ENCODE measurements at places on chromosomes 5 and 9.

GRCh38 chr9:93155716-93156474, 21.8 kb upstream of the NINJ1 start:
- DNase-seq, result no peak

DNA sequence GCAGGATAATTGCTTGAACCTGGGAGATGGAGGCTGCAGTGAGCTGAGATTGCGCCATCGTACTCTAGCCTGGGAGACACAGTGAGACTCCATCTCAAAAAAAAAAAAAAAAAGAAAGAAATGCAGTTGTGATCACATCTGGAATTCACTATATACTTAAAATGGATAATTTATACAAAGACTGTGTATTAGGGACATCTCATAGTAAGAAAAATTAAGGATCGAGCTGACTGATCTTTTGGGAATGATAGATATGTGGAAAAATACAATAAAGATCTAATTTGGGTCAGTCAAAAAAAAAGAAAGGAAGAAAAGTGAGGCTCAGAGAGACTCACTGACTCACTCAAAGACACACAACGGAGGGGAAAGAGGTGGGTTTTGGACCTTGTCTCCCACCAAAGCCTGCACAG, 73.2 kb upstream of the STXBP1 start:
- no peak for DNase-seq

- no peak for DNase-seq
Measured at GRCh38 chr9:137113385-137114159, 961 bp downstream of the DPP7 start.

DNA sequence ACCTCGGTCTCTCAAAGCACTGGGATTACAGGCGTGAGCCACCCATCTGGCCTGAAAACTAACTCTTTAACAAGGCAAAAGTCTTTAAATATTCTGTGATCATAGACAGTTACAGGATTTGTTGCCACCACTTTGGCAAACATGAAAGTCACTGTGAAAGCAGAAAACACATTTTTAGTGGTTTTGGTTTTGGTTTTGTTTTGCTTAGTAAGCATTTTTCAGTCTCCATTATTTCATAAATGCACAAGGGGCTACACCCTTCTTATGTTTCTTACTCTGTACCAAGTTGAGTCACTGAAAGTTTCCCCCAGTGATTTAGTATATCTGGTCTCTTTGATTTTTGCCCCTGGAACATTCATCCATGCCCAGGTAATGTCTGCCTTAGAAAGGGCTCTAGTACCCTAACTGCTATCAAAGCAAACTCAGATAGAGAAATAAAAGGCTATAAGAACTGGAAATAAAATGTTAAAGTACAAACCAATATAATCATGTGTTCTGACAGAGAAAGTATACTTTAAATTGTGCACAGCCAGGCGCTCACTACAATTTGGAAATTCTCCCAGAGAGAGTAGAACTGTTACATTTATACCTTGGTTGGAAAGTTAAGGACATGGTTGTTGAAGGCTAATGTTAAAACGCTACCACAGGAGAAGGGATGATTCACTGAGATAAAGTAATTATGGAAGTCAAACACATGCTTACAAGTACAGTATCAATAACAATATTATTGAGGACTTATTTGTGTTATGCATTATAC, 1022.5 kb upstream of the DMAC1 start:
- DNase-seq, result no peak

- DNase-seq, result no peak
Measured at GRCh38 chr9:70406434-70406862, 8.0 kb downstream of the KLF9 start.

DNA sequence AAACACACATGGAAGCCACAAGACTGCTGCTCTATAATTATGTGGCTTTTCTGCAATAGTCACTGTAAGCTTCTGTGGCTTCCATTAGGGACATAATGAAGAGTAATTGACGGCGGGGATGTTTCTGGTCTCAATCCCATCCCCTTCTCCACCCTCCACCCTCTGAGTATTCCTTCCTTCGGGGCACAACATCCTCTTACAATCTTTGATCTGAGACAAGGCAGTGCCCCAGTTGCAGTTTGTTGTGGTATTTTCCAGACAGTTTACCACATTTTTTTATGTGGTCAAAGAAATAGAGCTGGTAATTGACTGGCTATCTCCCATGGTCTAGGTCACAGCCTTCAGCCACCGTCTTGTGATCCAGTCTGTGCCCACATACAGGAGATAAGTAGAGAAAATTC, 277.7 kb downstream of the NR2F1-AS1 start:
- DNase-seq, result no peak

- no peak for DNase-seq
Measured at GRCh38 chr9:105282870-105283621, 38.6 kb downstream of the SLC44A1 start.

GRCh38 chr5:96387616-96388015, 45.4 kb downstream of the PCSK1 start:
- no peak for DNase-seq

All from ecto neural progenitor cell (in vitro differentiated cells).